Cardiac atrium fibroblast (primary cell): ENCODE measurements at places on chromosomes 16 and 17. TPM values are rescaled to one million over a fixed set of nuclear protein-coding genes. Genes with fewer than 3 reads are reported as not detected.

NTN1 gene
- not detected in 2 replicates for total RNA-seq

TMIGD1 gene
- total RNA-seq = not detected in 2 replicates

PPY gene
- not detected in 2 replicates for total RNA-seq

SPATA22 gene
- not detected in 2 replicates for total RNA-seq

FOXL1 gene
- total RNA-seq = 1.6 and 3.1 TPM in 2 replicates

EME2 gene
- total RNA-seq = 3.1 and 4.5 TPM in 2 replicates

AIPL1 gene
- not detected in 2 replicates for total RNA-seq

KRTAP9-2 gene
- not detected in 2 replicates for total RNA-seq

TEX14 gene
- total RNA-seq = not detected in 2 replicates

LRRC75A gene
- total RNA-seq = 2.2 and 2.4 TPM in 2 replicates

TNK1 gene
- total RNA-seq = under 0.01 and 0.18 TPM in 2 replicates
